ENCODE measurements at places on chromosomes 4 and X.

DNA sequence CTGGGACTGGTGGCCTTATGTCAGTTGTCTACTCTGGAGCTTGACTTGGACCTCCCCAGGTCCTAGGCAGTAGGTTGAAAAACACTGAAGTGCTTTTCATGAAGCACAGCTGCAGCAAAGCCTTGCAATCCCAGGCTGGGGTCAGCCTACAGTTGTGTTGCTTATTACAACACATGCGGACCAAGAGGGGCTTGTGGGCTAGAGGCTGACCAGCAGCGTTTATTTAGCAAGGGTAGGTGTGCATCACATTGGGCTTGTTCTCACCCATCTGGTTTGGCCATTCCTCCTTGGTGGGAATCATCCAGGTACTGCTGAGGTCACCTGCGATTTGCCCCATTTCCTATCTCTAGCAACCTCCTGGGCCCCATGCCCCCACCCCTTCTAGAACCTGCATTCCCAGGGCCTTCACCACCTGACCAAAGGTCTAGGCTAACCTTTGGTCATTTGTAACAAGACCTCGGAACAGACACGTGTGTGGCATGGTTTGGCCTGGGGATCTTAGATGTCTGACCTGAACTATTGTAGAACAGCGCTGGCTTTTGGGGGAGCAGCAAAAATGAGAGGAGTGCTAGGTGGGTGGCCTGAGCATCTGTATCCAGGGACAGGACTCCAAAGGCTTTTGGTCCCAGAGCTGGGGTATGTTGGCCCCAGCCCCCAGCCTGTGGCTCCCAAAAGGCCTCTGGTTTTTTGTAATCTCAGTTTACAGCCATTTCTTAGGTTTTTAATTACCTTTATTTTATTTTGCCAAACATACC, 3.0 kb downstream of the RPL10 start:
- no peak for DNase-seq

GRCh38 chrX:103818842-103819619, 13.0 kb downstream of the RAB9B start:
- no peak for DNase-seq

- DNase-seq: no peak
Observed at GRCh38 chr4:184688447-184688846, 38.9 kb downstream of the PRIMPOL start.

- DNase-seq: no peak
Observed at GRCh38 chr4:11179796-11180195, 248.9 kb downstream of the HS3ST1 start.

GRCh38 chr4:2908686-2909085, 54.5 kb downstream of the NOP14 start:
- DNase-seq: no peak

DNA sequence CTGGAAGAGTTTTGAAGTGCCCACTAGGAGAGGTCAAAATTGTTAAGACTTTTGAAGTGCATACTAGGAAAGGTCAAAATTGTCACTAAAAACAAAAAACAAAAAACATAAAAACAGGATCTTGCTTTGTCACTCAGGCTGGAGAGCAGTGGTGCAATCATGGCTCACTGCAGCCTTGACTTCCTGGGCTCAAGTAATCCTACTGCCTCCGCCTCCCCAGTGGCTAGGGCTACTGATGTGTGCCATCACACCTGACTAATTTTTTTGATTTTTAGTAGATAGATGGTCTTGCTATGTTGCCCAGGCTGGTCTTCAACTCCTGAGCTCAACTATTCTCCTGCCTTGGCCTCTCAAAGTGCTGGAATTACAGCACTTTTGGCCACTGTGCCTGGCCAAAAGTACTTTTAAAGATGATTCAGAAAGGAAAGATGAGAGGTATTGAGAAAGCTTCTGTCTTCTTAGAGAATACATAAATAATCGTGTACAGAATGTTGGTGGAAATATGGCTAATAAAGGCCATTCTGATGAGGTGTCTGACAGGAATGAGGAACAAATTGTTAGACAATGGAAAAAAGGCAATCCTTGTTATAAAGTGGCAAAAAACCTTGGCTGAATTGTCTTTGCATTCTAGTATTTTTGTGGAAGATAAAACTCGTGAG, 43.3 kb upstream of the STX18 start:
- DNase-seq: no peak

DNA sequence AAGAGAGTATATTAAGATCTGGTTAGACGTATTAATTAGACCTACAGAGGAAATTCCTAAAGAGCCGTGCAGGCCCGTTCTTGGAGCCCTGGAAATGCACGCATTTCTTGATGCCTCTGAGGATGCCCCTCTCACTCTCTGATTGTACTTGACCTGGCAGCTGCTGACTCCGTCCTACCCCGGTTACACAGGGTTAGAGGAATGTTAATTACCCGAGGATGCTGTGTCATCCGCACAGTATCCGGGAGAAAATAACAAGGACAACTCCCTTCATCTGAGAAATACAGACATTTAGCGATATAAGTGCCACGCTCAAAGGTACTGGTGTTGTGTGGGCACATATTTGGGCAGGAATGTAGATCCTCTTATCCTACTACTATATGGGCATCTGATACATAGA, 404.6 kb upstream of the FAT1 start:
- DNase-seq: no peak

- no peak for DNase-seq
Observed at GRCh38 chrX:18119856-18120255, 100.8 kb downstream of the BEND2 start.
